ENCODE measurements at places on chromosomes 11 and 22.

- DNase-seq = no peak
Observed at GRCh38 chr11:77411137-77411707, 62.7 kb downstream of the PAK1 start.

GRCh38 chr11:13355191-13355590, 77.6 kb downstream of the BMAL1 start:
- no peak for DNase-seq

DNA sequence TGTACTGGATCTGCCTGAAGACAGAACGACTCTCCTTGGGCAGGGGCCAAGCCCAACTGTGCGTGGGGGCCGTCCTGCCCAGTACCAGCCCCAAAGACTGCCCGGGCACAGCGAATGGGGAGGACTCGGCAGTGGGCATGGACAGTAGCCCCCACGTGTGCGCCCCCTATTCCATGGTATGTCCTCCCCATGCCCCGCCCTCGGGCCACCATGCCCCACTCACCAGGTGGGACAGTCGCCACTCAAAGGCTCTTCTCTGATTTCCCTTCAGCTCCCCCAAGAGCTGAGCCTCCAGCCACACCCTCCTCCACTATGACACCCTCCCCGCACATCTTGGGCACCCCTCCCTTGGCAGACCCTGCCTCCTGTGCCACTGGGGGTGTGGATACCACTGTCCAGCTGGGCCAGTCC, 43.5 kb downstream of the GNB1L start:
- no peak for DNase-seq

DNA sequence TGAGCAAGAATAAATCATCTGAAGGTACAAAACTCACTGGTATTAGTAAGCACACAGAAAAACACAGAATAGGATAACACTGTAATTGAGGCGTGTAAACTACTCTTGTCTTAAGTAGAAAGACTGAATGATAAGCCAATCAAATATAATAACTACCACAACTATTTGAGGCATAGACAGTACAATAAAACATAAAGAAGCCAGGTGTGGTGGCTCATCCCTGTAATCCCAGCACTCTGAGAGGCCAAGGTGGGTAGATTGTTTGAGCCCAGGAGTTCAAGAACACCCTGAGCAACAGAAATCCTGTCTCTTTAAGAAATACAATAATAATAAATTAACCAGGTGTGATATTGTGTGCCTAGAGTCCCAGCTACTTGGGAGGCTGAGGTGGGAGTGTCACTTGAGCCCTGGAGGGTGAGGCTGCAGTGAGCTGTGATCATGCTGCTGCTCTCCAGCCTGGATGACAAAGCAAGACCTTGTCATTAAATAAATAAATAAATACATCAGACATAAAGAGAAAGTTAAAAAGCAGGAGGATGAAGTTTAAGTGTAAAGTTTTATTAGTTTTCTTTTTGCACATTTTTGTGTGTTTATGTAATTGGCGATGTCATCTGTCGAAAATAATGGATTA, 390.6 kb downstream of the DYNC2H1 start:
- no peak for DNase-seq

- DNase-seq = peak; percentile 15
Observed at GRCh38 chr22:46537225-46537945, at the start of gene CELSR1. Gene CELSR1, minus strand, starts transcription at chr22:46537620. Its CDS starts 450 bp downstream, at chr22:46537170.

DNA sequence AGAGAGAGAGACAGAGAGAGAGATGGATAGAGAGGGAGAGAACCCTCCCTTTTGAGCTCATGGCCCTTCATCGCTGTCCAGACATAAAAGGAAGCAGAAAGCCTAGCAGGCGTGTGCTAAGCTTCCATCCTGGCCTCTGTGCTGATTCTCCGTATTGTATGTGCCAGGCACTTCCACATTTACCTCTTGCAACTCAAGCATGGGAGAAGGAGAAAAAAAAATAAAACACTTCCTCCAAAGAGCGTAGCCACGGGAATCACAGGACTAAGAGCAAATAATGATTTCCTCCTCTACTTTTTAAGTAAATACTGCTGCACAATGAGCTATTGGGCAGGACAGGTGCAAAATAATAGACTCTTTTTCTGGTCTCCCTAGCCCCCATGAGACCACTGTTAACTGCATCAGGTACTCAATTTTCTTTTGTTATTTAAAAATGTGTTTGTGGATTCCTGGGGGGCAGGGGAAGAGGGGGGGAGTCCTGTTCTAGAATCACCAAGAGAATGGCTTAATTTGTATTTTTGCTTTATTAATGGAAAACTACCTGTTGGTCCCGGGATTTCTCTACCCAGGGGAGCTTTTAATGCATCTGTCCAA, 154.3 kb downstream of the NXPE2 start:
- DNase-seq = no peak

DNA sequence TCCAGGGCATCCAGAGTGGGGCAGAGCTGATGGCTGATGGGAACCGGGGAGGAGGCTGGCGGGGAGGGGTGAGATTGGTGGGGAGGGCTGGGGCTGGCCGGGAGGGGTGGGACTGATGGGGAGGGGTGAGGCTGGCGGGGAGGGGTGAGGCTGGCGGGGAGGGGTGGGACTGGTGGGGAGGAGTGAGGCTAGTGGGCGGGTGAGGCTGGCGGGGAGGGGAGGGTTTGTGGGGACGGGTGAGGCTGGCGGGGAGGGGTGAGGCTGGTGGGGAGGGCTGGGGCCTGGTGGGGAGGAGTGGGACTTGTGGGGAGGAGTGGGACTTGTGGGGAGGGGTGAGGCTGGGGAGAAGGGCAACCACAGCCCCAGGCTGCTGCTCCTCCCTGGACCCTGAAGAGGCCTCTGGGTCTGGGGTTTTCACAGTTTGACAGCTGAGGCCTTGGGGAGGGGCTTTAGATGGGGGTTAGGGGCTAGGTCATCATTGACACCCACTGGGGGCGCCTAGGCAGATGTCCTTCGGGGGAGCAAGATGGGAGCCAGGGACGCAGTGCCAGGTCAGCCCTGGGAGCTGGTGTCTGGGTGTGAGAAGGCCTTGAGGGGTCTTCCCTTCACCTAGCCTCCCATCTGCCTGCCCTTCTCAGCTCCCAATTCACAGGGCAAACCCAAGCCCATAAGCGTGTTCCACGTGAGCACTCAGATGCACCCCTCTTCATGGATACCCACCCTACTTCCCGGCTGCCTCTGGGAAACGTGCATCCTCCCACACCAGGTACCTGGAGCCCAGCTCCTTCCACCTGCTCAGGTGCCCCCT, 26.7 kb downstream of the PARVG start:
- DNase-seq = no peak

DNA sequence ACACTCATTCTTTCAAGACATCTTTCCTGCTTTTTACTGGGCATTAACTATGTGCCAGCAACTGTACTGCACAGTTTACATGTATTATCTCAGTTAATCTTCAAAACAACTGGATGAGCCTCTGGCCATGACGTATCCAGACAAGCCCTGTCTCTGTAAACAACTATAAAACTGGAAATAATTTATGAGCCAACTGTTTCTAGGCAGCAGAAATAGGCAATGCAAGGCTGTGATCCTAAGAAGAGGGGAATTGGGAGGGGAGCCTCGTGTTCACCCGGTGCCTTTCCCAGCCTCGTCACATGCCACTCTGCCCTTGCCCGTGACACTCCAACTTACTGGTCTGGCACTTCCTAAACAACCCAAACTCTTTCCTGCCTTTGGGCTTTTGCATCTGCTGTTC, 82.8 kb downstream of the FBXO7 start:
- no peak for DNase-seq

DNA sequence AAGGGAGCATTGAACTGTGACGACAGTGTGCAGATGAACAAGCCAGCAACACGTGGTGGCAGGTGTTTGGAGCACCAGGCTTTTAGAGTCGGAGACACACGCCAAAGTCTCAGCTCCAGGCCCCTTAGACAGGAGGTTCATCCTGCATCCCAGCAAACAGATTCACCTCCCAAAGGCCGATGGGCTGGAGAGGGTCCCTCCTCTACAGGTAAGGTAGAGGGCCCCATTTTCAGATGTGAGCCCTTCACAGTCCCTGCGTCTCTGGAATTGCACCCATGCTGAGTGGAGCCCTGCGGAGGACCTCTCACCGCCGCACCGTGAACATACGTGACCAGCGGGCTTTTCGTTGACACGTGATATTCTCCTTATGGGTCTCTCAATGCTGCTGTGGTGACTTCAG, 109.0 kb upstream of the B3GAT1 start:
- no peak for DNase-seq

DNA sequence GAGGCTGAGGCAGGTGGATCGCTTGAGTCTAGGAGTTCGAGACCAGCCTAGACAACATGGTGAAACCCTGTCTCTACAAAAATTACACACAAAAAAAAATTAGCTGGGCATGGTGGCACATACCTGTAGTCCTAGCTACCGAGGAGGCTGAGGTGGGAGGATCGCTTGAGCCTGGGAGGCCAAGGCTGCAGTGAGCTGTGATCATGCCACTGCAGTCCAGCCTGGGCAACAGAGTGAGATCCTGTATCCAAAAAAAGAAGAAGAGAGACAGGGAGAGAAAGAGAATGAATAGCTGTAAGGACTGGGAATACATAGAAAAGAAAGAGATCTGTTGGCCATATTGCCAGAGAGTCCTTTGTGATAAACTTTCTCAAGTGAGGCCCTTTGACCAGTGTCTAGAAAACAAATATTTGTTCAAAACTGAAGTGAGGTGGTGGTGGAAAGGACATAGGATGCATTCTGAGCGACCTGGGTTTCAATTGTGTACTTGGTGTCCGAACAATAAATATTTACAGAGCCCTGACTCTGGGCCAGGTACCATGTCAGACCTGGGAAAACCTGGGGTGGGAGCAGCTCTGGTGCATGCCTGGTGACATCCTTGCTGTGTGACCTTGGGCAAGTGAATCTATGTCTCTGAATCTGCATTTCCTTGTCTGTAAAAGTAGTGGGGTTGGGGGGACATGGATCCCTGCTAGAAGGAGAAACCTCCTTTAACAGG, 89.6 kb upstream of the CRYBB3 start:
- DNase-seq = no peak

GRCh38 chr22:32562916-32563315, 88.3 kb downstream of the FBXO7 start:
- DNase-seq = no peak

Data from NCI-H2227 treated with DMSO at 0.1 percent for 48 hours (cell line).